Forelimb muscle (tissue), 1 donor: ENCODE measurements at places on chromosomes 12 and 14. TPM values are rescaled to one million over a fixed set of nuclear protein-coding genes. Genes with fewer than 3 reads are reported as not detected.

- DNase-seq, result no peak
These were observed 184.5 kb downstream of the RBM19 start for GRCh38 chr12:113781415-113782198.

DNA sequence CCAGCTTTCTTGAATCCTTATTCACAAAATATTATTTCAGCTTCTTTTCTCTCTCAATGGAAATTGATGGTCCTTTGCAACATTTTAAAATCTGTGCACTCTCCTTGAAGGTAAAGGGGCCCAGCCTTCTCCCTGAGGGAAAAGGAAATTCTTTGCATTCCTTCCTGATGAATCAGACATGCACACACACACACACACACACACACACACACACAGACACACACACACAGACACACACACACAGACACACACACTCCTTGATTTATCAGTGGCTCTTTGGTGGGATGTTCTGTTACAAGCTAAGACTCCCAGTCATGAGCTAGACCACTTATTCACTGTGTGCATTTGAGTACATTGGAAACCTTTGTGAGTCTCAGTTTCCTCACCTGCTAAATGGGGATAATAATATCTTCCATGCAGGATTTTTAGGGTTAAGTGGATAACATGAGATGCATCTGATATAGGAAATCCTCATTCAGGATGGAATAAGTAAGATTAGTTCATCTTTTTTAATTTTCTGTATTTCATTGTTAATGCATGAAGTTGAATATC lies 45.1 kb upstream of the HMGA2 start:
- DNase-seq, result no peak

DNA sequence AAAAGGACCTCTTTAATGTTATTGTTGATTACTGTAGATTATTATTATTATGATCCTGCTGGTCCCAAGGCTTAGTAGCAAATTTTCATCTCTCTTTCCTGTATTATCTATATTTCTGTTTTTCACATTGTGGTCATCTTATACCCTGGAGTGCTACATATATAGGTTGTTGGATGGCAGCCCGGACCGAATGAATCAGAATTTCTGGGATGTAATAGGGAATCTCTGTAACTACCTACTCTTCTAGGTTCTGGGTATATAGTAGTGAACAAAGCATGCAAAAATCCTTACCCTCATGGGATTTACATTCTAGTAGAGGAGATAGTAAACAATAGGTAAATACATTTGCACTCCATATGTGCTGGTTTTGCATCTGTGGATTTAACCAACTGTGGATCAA lies 31.4 kb downstream of the NUBPL start:
- no peak for DNase-seq

GRCh38 chr12:25557830-25558436 lies 4.8 kb upstream of the LMNTD1 start:
- DNase-seq, result no peak

- no peak for DNase-seq
These were observed 8.7 kb downstream of the BEGAIN start for GRCh38 chr14:100578552-100578951.

- no peak for DNase-seq
These were observed 38.4 kb downstream of the ESR2 start for GRCh38 chr14:64255756-64256155.

The CS gene
- 228 TPM for polyA plus RNA-seq

The NOVA1 gene
- polyA plus RNA-seq, result 13.2 TPM

DNA sequence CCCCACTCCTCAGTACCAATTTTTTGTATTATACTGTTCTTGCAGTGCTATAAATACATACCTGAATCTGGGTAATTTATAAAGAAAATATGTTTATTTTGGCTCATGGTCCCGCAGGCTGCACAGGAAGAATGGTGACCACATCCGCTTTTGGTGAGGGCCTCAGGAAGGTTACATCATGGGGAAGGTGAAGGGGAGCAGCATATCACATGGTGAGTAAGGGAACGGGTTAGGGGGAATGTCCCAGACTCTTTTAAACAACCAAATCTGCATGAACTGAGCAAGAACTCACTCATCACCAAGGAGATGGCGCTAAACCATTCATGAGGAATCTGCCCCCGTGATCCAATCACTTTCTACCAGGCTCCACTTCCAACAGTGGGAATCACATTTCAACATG lies 40.0 kb downstream of the OSBPL8 start:
- DNase-seq, result no peak

The KRT79 gene
- not detected for polyA plus RNA-seq

- no peak for DNase-seq
These were observed 57.6 kb downstream of the NCOR2 start for GRCh38 chr12:124509676-124510300.
